ENCODE measurements at places on chromosomes 4 and X.

DNA sequence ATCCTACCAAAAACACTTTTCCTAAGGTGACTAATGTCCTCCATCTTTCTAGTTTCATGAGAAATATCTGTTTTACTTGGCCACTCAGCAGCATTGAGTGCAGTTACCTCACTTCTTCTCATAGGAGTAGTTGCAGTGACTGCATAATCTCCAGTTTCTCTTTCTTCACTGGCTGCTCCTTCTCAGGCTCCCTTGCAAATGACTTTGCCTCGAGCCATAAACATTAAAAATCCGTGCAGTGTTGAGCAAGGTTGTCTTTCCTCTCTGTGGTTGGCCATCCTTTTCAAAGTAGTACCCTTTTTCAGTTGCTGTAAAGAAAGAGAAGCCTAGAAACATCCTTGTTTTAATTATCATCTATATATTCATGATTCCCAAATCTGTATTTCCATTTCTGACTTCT, 10.2 kb upstream of the PRKG2 start:
- DNase-seq, result no peak

DNA sequence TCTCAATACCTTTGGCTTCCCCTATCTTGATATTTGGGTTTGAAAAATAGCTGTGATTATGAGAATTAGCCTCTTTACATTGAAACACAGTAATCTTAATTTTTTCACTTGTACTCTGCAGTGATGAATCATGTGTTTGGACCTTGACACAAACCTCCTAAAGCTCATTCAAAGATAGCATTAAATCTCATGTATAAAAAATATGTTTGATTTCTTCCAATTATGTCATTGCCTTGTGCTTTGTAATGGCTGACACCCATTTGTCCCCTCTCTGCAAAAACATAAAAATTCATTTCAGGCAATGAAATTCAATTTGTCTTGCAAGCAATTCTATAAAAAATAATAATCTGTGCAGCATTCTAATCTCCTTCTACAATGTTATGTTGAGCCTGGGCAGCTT, 422.4 kb upstream of the BOD1L1 start:
- no peak for DNase-seq

- no peak for DNase-seq
These were observed 266.4 kb upstream of the TENM3 start for GRCh38 chr4:181976764-181977163.

DNA sequence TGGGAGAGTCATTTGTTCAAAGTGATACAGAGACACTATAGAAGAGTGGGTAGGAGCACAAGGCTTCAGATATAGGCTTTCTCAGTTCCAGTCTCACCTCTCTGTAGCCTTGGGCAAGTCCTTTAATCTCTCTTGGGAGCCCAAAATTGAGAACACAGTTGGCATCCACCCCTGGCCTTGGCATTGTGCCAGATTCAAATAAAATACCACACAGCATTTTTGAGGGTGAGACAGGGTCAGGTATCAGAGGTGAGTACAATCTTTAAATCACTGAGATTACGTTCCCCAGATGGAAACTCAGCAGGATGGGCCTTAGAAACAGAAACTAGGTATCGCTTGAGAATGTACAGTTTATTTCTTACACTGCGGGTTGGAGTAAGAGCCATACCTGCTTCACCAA, 25.2 kb upstream of the SMIM10L2A start:
- DNase-seq, result no peak

DNA sequence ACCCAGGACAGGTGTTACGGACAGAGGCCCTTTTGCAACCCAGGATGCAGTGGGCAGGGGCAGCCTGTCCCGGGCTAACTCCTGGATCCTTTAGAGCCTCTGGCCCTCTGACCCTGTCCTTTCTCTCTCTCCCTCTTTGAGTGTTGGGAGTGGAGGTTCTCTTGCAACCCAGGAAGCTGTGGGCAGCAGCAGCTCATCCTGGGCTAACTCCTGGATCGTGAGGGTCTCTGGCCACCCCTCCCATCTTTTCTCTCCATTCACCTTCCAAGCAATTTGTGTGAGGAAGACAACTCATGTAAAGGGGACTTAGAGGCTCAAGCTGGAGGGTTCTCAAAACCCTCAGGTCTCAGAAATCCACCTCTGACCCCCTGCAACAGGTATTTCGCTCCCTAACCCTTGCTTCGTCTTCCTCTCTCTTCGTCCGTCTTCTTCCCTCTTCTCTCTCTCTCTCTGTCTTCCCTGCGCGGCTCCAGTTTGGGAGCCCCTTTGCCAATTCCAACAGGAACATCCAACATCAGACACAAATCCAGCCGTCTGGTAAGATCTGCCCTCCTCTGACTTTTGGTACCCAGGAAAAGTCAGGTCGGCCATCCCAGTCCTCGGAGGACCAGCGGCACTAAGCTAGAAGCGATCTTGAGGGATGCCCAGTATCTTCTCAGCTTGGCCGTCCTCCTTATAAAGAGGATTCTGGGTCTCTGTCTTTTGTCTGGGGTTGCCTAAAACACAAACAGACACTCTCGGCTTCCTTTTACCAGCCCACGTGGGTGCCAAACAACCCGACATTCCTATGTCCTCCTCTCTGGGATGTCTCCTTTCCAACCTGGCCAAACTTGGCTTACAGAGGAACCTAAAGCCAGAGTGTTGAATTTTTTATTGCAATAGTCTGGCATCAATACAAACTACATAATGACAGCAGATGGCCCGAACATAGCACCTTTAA, 7.9 kb downstream of the ASMTL start:
- no peak for DNase-seq

DNA sequence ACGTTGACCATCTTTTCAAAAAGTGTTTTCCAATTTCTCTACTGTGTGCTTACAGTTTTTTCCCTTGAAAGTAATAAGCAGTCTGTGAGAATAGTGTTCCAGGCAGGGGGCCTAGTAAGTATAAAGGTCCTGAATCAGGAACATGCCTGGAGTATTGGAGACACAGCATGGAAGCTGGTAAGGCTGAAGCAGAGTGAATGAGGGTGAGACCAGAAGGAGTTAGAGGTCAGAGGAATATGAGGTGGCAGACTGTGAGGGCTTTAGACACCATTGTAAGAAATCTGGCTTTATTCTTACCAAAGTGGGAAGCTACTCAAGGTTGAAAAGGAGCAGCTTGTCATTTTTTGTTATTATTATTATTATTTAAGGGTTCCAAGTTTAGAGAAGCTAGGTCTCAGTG, 107.4 kb downstream of the CT47B1 start:
- no peak for DNase-seq

DNA sequence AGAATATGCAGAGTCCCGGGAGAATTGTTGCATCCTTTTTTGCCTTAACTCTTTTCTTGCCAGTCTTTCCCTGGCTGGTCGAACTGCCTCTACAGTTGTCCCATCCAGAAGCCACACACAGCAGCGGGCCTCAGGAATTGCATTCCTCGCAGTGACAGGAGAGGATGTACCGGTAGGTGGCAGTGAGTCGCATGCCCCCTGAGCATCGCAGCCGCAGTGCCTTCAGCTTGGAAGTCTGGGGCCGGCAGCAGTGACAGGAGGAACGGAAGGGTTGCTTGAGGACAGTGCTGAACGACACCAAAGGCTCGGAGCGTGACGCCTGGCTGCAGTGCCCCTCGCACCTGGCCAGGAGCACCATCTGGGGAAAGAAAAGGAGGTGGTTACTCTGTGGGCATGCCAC, 23.5 kb downstream of the NDP start:
- DNase-seq, result peak; percentile 3

DNA sequence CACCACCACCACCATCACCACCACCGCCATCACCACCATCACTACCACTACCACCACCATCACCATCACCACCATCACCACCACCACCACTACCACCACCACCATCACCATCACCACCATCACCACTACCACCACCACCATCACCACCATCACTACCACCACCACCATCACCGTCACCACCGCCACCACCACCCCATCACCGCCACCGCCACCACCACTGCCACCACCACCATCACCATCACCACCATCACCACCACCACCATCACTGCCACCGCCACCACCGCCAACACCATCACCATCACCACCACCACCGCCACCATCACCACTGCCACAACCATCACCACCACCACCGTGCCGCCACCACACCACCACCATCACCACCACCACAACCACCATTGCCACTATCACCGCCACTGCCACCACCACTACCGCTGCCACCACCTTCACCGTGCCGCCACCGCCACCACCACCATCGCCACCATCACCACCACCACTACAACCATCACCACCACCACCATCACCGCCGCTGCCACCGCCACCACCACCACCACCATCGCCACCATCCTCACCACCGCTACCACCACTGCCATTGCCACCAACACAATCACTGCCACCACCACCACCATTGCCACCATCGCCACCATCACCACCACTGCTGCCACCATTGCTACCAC, 1511.3 kb upstream of the AGA start:
- DNase-seq, result no peak

DNA sequence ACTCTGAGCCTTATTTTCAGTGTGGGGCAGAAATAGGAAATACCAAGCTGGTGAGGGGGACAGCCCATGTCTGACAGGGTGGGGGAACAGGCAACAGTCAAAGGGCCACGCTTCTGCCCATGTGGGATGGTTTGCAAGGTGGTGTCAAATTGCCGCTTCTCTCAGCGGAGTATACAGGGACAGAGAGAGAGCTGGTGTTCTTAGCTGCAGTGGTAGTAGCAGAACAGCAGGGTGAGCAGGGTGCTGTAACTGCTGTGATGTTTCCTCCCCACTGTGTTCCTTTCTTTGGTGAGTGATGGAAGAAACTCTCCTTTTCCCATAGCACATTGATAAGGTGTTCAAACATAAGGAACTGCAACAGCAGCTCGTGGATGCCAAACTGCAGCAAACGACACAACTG, 37.9 kb downstream of the RBBP7 start:
- DNase-seq, result no peak

- DNase-seq, result no peak
These were observed 224.6 kb downstream of the ADAMTS3 start for GRCh38 chr4:72344418-72344817.

DNA sequence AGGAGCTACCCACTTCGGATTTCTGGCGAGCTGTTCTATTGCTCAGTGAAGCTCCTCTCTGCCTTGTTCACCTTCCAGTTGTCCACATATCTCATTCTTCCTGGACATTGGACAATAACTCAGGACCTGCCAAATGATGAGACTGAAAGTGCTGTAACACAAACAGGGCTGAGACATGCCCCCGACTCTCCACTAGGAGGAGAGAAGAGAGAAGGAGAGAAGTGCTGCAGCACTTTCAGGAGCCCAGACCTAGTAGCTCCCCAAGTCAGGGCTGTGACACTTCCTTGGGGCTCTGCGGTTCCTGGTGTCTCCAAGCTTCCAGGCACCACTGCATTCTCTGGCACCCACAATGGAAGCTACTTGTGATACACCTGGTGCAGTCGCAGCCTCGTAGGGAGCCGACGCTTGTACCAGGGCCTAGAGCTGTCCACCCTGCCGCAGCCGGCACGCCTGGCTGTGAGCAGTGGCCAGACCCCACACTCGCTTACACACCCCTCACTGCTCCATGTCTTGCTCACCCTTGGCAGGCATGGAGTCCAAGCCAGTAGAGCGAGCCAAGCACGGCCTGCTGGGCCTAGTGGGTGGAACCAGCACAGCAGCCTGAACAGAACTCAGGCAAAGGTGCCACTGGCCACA, 234.9 kb downstream of the TECRL start:
- DNase-seq, result no peak

DNA sequence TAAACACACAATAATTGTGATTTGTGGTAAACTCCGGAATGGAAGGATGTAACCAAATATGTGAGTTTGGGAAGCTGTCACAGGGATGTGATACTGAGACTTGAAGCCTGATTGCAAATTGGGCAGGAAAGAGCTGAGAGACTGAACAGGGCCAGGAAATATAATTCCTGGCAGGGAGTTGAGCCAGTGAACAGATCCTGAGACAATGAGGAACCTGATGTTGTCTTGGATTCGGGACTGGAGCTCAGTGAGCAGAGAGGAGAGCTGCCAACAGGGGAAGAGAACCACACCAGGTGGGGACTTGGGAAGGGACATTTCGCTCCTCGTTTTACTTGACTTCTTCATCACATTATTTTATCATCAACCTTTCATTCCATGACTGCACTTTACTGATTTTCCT, 386.0 kb downstream of the TLL1 start:
- no peak for DNase-seq

- DNase-seq, result no peak
These were observed 28.7 kb downstream of the ADH6 start for GRCh38 chr4:99190336-99190735.

- no peak for DNase-seq
These were observed 14.7 kb upstream of the AMBN start for GRCh38 chr4:70577220-70577927.

GRCh38 chr4:152348670-152349069, 187.2 kb downstream of the FBXW7 start:
- DNase-seq, result no peak

GRCh38 chr4:81510643-81511178, 39.0 kb upstream of the RASGEF1B start:
- DNase-seq, result no peak

- DNase-seq, result no peak
These were observed 32.2 kb upstream of the MAGEA10 start for GRCh38 chrX:152170621-152171020.

GRCh38 chr4:184114431-184114830, 103.2 kb downstream of the ENPP6 start:
- DNase-seq, result no peak

DNA sequence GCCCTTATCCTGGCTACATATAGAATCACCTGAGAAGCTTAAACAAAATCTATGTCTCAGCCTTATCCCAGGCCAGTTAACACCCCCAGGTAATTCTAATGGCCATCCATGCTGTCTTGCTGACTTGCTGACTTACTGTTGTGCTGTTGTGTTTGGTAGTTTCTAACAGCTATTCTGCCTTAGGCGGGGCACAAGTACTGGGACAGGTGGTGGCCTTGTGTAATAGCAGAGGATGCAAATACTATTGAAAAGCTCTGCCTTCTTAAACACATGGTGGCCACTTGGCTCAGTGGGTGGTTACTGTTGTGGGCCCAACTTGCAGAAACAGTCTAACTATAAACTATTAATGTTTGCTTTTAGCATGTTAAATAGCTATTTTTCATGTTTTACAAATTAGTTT, 56.2 kb downstream of the CDS1 start:
- no peak for DNase-seq

GRCh38 chr4:155597933-155598451, 68.7 kb upstream of the GUCY1A1 start:
- DNase-seq, result no peak

GRCh38 chrX:118347736-118348135, 1.8 kb downstream of the WDR44 start:
- no peak for DNase-seq

DNA sequence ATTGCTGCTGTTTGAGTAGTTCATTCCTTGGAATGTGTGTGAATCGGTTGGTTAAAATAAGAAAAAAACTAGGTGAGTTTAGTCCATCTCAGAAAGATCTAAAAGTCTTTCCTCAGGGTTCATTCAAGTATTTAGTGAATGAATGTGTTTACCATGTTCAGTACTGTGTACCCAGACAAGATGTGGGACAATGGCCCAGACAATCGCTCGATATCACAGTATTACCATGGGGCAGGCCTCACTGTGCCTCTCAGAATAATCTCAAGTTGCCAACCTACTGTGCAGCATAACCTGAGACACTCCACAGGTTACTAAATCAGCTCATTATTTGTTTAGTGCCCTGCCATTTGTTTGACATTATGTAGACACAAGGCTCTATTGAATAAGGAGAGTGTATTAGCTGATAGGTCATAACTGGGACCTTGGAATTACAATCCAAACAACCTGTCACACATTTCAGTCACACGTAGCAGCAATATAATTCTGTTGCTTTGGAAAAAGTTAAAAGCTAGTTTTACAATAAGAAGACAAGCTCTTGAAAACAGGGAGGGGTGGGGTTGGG, 24.9 kb upstream of the AMOT start:
- no peak for DNase-seq

- no peak for DNase-seq
These were observed 549.4 kb downstream of the TLL1 start for GRCh38 chr4:166422475-166422874.

GRCh38 chrX:25003066-25003849, 12.5 kb downstream of the ARX start:
- DNase-seq, result no peak
